ENCODE measurements at places on chromosomes 11 and 22.

DNA sequence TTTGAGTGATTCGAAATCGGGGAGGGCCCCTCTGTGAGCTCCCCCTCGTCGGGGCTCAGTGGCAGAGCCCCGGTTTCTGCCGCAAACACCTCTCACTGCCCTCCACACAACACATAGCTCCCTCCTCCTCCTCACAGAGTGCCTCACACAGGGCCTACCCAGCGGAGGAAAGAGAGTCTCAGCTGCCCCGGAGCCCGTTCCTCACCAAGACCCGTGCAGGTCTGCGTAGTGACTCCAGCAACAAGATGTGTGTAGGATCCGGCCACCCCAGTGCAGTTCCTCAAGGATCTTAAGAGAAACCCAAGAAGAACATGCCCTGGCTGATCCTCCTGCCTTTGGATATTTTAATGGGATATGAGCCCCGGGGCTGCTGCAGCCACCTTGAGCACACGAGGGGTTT, 238.4 kb downstream of the BRD1 start:
- no peak for DNase-seq

GRCh38 chr11:59556115-59556916, 45.0 kb downstream of the OR4D9 start:
- peak; percentile 75 for DNase-seq

- peak; percentile 88 for DNase-seq
These were observed 39.5 kb downstream of the MUC5B start for GRCh38 chr11:1262172-1263006.

- DNase-seq: no peak
These were observed 278.2 kb downstream of the BRD1 start for GRCh38 chr22:49549256-49550140.

GRCh38 chr11:94741022-94741679, 27.0 kb upstream of the AMOTL1 start:
- DNase-seq: no peak

- DNase-seq: no peak
These were observed 382 bp downstream of the C11orf54 start for GRCh38 chr11:93741882-93742226.

- no peak for DNase-seq
These were observed 16.9 kb downstream of the DHCR7 start for GRCh38 chr11:71431271-71431670.

DNA sequence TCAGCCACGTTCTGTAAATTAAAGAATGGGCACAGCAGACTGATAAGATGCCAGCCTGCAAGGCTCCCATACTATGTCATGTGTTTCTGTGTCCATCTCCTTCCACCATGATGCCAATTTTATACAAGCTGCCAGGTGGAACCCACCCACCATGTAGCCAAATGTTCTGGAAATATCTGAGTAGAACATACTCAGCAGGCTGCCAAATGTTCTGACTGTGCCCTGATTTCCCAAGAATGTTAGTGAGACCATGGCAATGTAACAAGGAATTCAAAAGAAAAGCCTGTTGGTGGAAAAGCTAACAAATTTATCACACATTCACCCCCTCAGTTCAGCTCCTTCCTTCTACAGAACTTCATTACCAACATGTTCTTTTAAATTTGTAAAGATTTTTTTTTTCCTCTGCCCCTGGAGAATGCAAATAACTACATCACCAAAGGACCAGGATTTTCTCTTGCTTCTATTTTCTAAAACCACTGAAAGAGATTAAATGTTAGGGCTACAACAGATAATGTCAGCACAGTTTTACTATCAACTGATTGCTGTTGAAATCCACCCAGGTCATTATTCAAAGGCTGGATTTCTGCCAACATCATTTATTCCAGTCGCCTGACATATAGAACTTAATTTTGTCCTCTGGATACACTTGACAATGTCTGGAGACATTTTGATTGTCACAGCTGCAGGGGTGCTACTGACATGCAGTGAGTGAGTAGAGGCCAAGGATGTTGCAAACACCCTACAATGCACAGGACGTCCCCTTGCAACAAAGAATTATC, 3.1 kb downstream of the DMC1 start:
- no peak for DNase-seq

GRCh38 chr11:32259641-32260081, 168.8 kb downstream of the RCN1 start:
- peak; percentile 11 for DNase-seq

GRCh38 chr22:43953988-43954785, 1.1 kb upstream of the SAMM50 start:
- DNase-seq: no peak

DNA sequence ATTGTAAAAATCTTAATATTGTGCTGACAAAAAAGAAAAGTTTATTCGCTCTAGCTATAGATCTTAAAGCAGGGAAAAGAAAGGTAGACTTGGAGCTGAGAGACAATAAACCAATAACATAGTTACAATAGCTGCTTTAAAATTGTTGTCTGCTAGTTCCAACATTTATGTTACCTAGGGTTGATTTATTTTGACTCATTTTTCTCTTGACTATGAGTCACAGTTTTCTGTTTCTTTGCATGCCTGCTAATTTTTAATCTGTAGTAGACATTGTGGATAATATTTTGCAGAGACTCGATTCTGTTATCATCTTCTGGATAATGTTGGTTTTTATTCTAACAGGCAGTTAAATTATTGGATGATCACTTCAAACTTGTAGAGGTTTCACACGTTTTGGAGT, 83.1 kb upstream of the TRPC6 start:
- DNase-seq: no peak

DNA sequence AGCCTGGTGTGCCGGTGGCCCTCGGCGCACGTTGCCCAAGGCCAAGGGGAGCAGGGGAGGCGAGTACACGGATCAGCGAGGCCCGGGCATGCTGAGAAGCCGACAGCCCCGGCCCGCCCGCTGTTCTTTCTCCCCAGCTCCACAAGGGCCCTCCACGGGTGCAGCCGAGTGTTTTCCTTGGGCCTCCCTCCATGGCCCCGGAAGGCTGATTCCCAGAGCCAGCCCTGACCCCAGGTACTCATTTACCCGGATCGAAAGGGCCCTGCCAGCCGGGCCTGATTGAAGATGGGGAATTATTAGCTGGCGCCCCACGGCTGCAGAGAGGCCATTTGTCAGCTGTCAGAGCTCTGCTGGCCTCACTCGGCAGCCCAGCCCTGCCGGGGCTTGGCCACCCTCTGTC, 53.1 kb downstream of the WNT7B start:
- no peak for DNase-seq

- no peak for DNase-seq
These were observed 13.1 kb downstream of the ADM start for GRCh38 chr11:10317776-10318526.

- DNase-seq: no peak
These were observed 33.6 kb downstream of the NEU3 start for GRCh38 chr11:75022296-75022695.

- DNase-seq: no peak
These were observed 816.9 kb upstream of the CCDC90B start for GRCh38 chr11:84103096-84103495.

All from stimulated activated CD4-positive, alpha-beta T cell treated with anti-CD3 and anti-CD28 coated beads, Interleukin-15, amount 100 ng/mL, for 48 hours (primary cell).